ENCODE measurements at places on chromosomes 1 and 21.

- no peak for DNase-seq
Observed at GRCh38 chr1:29364101-29364678, 127.9 kb downstream of the PTPRU start.

DNA sequence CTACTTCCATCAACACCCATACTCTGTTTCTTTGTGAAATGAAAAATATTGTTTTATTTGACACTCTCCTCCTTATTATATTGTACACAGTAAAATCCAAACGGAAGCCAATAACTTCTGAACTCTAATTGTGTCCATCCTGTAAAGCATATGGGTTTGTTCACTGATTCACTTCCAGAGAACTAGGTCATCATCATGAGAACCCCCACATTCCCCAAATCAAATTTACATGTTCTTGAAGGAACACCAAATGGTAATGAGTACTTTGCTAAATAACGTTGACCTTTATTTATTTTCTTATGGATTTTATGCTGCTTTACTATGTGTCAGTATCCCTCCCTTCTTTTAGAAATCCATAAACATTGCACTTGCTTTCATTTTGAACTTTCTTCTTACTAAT lies 213.4 kb upstream of the CACYBP start:
- DNase-seq, result no peak

GRCh38 chr1:89594096-89594740 lies 38.7 kb upstream of the LRRC8C start:
- DNase-seq, result no peak

GRCh38 chr21:15870819-15871218 lies 141.0 kb downstream of the USP25 start:
- no peak for DNase-seq
